Stimulated activated CD4-positive, alpha-beta T cell treated with anti-CD3 and anti-CD28 coated beads, Interleukin-15, amount 100 ng/mL, for 24 hours (primary cell): ENCODE measurements at places on chromosomes 12 and 14.

DNA sequence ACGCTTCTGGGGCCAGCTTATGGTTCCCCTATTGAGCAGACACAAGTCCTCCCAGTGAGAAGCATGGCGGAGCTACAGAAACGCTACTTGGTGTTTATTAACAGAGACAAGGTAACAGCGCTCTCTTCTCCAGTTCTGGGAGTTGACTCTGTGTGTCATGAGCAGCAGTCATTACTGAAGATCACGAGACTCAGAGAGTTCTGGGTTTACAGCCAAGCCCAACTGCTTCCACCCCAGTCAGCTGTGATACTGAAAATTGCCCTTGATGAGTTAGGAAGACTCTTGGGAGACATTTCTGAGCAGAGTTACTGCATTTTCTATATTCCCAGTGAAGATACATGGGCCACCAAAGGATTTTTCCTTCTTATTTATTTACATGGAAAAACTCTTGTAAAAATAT lies 48.6 kb downstream of the CFAP251 start:
- no peak for DNase-seq

DNA sequence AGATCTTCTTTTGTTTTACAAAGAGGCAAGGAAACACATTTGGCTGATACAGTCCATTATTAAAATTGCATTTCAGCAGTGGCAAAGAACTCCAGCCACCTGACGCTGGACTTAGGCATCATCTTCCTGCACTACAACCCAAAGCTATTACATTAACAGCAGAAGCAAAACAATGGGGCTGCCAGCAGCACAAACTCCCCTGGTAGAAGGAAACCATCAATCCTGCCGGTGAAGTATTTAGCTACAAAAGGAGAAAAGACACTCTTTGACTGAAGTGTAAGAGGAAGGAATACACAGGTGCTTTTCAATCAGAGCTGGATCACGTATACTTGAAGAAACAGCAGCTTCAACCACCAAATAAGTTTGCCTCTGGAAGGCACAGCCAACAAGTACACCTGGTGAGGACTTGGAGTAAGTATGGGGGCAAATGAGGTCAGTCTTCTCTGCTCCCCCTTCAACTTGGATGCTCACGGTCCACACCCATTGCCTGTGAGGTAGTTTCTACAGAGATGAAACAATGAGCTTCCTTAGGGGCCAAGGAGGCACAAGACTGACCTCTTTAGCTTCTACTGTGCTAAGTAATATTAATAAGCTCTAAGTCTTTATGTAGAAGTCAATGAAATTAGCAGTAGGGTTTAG lies 125.9 kb upstream of the FOXN3 start:
- no peak for DNase-seq

DNA sequence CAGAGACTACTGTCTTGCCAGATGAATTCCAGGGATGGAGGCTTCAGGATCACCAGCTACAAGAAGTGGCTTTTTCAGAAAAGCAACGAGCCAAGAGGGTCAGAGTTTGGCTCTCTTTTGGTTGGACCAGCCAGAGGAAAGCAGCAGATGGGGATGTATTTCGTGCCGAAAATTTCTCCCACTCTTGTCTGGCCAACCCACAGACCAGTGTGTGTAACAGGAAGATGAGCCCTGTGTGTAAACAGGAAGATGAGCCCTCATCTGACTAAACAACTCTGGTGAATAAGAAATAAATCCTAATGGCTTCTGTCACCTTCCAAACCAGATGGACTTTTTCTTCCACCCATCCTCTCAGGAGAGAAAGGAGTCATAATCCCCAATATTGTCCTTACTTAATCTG lies 13.1 kb downstream of the GPR68 start:
- DNase-seq: no peak

- no peak for DNase-seq
Observed at GRCh38 chr14:39320318-39320717, 86.6 kb downstream of the MIA2 start.

- DNase-seq: no peak
Observed at GRCh38 chr12:46557539-46558373, 185.2 kb upstream of the SLC38A2 start.

- DNase-seq: no peak
Observed at GRCh38 chr12:43352001-43352400, 200.0 kb downstream of the ADAMTS20 start.
